Mesenteric fat pad (tissue), 1 donor: ENCODE measurements at places on chromosomes 6 and 20.

DNA sequence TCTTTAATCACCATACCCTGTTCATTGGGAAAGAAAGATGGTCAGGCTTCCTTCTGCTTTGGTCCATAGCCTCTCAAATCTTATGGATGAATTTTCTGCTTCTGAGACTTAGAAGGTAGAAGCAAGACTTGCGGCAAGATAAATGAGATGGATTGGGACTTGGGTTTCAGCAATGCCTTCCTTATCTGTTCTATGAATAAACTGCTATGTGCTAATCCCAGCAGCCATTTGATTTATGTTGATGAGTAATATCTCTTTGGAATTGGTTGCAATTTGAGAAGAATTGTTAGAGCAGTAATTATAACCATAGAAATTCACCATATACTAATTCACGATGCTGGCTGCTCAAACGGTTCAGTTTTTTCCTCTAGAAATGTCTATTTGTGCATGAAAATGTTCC, 48.3 kb downstream of the TXLNB start:
- no peak for DNase-seq

DNA sequence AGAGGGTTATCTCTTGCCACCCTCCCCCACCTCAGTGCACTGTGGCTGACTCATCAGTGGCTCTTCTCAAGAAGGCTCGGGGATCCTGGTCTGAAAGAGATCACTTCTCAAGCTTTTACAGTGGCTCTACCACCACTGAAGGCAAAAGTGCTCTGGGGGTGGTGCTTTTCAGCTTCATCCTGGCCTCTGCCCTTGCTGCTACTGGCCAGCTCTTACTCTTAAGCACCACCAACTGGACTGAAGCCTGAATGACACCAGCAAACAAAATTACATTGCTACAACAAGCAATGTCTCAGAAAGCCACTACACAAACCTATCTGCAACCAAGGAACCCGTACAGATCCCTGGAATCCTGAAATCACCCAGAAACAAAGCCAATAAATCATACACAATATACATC, 402.1 kb downstream of the EPHA7 start:
- no peak for DNase-seq

GRCh38 chr6:30873137-30873640, 11.1 kb upstream of the DDR1 start:
- DNase-seq: no peak

DNA sequence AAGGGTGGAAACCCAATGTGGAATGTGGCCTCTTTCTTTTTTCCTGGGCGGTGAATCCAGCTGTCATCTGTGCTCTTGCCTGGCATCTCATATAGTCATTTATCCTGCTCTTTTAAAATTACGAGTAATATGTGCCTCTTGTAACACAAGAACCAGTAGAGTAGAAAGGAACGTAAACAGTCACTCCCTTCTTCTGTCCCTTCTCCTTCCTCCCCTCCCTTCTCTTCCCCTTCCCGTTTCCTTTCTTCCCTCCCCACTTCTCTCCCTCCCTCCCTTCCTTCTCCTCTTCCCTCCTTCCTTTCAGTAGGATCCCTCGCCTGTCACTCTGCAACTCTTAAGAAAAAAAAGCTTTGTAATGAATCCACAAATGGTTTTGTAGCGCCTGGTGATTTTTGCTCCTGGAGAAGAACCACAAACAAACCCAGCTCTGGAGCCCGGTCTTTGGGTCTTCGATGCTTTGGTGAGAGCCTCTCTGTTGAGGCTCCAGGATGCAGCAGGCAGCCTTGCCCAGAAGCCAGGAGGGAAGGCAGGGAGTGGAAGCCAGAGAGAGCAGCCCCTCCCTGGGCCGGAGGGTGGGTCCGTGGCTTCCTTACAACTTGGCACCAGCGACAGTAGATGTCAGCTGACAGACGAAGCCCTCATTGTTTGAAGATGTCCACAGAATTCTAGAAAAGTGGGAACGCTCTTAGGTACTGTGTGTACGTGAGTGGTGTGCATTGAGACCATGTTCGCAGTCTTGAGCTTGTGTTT, 15.0 kb downstream of the DUSP22 start:
- no peak for DNase-seq

DNA sequence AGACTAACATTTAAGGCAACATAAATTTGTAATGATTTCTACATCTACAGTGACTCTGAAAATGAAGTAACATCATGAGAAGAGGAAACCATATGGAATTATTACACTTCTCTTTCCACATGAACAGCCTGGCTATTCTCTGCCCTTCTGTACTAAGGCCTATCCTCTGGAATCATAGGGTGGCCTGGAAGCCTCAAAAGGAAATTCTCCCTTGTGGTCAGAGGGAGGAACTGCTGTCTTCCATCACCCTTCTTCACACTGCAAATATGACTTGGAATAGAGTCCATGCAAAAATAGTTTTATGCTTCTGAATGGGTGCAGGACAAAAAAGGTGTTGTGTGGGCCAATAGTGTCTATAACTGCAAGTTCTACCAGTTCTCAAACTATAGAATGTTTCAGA, 44.6 kb upstream of the SH3BGRL2 start:
- DNase-seq: no peak
